ENCODE measurements at places on chromosomes 5 and 9.

- DNase-seq, result no peak
Observed at GRCh38 chr5:128913551-128913950, 51.7 kb upstream of the SLC27A6 start.

- peak; percentile 26 for DNase-seq
Observed at GRCh38 chr5:136251502-136252169, 58.7 kb upstream of the SMIM32 start.

DNA sequence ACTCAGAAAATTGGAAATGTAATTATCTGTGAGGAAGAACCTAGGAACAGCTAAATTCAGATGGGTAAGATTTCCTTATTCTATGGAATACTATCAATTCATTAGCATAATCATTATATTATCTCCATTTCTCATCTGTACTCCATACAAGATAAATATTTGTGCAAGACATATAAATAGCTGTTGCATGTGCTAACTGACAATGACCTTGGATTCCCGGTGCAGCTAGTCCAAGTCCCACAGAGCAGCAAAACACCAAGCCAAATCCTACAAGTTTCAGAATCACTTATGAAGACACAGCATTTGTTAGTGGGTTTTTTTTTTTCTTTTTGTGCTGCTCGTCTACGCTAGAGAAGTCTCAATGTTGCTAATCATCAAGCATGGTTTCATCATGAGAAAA lies 64.8 kb downstream of the NUDT12 start:
- DNase-seq, result no peak

DNA sequence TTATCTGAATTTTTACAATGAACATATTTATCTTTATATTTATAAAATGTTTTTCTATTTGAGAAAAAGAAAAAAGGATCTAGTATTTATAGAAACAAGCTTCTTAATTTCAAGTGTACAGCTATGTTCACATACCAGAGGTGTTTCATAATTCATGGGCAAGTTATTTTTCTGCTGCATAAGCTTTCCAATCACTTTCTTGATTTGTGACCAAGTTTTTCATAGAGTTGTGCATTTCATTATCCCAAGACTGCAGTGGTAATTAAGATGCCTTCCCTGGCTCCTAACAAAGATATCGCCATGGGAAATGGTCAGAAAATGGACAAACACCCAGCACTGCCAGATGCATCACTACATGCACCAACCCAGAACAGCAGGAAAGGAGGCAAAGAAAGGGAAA lies 124.6 kb downstream of the GNAQ start:
- DNase-seq, result no peak

- DNase-seq, result no peak
Observed at GRCh38 chr5:131288328-131288727, 24.5 kb downstream of the CDC42SE2 start.

DNA sequence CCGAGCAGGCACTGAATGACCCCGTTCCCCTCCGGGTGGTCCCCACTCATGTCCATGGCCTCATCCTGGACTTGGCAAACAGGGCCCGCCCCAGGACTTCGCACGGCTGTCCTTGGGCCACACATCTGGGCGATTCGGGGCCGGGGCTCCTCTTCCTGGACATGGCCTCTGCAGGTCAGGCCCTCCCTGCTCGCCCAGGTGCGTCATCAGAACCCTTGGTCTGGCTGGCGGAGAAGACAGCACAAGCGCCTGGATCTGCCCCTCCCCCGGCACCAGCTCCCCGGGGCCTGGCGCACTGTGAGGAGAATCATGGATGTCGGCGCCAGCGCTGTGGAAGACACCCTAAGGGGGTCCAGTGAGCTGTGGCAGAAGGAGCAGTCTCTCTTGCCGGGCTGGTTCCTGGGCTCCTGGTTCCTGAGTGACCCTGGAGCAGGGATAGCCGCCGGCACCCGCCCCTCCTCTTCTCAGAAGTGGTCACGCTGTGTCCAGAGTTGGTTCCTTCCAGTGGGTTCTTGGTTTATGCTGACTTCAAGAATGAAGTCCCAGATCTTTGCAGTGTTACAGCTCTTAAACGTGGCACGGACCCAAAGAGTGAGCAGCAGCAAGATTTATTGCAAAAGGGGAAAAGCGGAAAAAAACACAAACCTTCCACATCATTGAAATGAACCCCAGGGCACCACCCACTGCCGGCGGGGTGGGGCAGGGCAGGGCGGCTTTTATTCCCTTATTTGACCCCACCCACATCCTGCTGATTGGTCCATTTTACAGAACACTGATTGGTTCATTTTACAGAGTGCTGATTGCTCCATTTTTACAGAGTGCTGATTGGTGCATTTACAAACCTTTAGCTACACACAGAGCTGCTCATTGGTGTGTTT lies 25.9 kb upstream of the SLC12A7 start:
- no peak for DNase-seq

GRCh38 chr5:109034306-109034705 lies 286.6 kb downstream of the FER start:
- no peak for DNase-seq
